Activated effector memory CD4-positive, alpha-beta T cell treated with Interleukin-2 at 50 U/mL for 16 hours (primary cell): ENCODE measurements at places on chromosomes 12 and 14.
A peak's percentile ranks its signal among the peaks of the same experiment; 100 is the strongest.

- no peak for DNase-seq
Observed at GRCh38 chr14:48384821-48385220, 709.4 kb upstream of the MDGA2 start.

DNA sequence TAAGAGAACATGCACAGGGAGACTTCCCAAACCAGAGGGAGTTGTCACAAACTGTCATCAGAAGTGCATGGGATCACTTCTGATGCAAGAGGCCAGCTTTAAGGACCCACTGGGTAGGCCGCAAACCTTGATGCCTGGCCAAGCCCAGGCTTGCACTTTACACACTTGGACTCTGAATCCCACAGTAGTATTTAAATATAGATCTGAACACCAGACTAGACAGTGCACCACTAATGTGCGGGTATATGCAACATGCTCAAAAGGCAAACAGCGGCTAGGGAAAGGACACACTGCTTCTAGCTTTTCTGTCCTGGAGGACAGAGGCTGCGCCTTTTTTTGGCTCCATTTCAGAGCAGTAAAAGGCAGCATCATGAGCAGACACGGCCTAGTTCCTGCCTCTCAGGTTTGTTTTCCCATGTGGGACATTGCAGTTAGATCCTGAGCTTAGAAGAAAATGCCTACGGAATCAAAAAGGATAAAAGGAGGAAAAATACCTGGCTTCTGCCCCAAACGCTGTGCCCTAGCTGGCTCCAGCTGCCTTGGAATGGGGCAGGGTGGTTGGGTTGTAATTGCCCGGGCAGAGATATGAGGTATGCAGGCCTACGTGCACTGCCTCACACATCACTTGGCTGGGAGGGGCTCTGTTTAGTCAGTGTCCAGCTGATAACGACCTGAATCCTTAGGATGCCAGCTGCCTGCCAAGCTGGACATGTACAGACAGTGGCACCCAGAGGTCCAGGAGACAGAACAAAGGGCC lies 84.5 kb upstream of the EGLN3 start:
- DNase-seq = no peak

DNA sequence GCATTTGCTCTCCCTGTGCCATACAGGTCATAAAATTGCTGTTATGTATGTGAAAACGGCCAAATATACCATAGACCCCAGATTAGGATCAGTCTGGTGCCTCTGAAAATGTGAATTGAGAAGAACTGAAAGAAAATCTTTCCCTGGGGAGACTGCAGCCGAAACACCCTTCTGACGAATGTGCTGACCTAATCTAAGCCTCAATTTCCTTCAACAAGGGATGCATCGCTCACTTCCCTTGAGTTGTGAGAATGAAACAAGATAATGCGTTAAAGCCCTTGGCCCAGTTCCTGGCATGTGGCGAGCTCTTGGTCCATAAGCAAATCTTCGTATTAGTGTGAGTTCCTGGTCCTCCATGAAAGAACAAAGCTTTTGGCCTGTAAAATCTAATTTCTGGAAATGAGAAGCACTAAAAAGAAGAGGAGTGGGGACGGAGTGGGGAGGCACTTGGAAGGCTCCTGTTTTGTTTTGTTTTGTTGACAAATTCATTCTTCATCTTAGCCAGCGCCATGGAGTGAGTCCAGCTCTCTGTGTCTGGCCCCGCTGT lies 49.5 kb upstream of the RTRAF start:
- no peak for DNase-seq

GRCh38 chr12:93054021-93054420 lies 124.9 kb upstream of the EEA1 start:
- no peak for DNase-seq

DNA sequence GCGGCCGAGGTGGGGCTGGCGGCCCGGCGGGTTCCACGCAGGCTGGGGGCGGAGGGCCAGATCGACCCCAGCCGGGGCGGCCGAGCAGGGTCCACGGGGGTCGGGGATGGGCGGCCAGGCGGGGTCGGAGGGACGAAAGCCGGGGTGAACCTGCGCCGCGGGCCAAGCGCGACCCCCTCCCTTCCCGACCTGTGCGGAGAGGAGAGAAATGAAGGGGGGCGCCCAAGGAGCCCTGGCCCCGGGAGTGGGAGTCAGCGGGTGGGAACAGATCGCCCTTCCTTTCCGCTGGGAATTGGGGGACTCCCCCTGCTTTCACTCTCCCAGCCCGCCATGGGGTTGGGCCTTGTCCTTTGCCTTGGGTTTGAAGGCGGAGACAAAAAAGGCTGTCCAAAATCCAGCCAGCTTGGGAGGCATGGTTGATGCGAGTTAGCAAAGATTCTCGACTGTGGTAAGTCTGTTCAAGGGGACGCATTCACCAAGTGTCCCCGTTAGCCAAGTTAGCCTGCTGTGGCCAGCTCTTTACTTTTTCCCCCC lies 559 bp upstream of the CKAP4 start:
- peak; percentile 24 for DNase-seq

- no peak for DNase-seq
Observed at GRCh38 chr14:23457587-23458445, 11.7 kb upstream of the NGDN start.

DNA sequence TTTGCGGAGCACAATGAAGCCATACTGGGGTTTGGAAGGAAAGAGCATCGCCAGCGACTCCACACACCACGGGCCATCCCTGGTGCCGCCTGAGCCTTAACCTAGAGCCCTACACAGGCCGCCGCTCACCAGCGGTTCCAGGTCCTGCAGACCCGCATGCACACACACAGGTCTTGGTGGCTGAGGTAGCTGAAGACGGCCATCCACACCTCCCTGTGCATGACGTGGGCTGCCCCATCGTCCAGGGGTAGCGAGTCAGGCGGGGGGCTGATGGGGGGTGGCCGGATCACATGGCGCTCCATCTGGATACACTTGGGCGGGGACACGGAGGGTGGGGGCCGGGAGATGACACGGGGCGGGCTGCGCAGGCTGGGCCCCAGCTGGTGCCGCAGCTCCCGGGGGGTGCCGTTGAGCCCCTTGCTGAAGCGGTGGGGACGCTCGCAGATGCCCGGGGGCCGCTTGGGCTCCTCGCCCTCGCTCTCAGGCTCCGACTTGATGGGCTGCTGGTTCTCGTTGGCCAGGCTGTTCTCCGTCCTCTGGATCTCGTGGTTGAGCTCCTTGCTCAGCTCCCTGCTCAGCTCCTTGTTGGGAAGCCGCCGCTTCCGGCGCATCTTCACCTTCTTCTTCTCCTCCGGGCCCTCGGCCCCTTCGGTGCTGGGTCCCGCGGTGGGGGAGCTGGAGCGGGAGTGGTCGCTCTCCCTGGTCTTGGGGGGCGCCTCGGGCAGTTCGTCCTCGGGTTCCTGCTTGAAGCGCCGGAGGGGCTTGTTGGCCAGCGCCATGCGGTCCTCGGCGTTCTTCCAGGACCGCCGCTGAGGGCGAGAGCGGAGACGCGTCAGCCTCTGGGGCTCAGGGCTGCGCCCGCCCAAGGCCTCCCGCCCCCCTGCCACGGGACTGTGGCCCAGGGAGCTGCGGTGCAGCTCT lies 42.4 kb downstream of the RNF34 start:
- DNase-seq = no peak

GRCh38 chr12:75480469-75480949 lies at the start of gene GLIPR1:
Gene GLIPR1 (plus strand): TSS chr12:75480755. CDS start chr12:75480881, 126 bp downstream.
- peak; percentile 56 for DNase-seq
